ENCODE measurements at places on chromosomes 4 and X. TPM values are rescaled to one million over a fixed set of nuclear protein-coding genes. Genes with fewer than 3 reads are reported as not detected.

DNA sequence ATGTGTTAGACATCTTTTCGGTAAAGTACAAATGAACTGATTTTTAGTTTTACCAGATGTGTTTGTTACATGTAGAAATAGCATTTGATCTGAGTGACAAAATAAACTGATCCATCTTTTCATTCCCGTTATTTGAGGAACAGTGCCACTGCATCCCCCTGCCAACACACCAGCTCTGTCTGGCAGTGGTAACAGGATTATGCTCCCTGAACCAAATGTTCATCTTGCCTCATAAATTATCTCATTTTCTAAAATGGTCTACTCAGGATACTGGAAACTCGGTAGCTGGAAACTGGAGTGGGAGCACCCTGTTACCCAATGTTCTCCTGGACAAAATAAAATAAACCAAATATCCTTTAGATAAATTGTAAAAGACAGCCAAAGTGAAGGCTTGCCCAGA, 171.6 kb downstream of the FAT4 start:
- H3K27ac ChIP-seq, result no peak overlapping the region
- no peaks in the 10 kb centered on the region for H3K27me3 ChIP-seq
- no peak for DNase-seq
- no peaks in the 10 kb centered on the region for H3K4me1 ChIP-seq

- no peak for DNase-seq
- H3K4me3 ChIP-seq, result no peak overlapping the region
- no peak overlapping the region for H3K27ac ChIP-seq
- no peaks in the 10 kb centered on the region for H3K4me1 ChIP-seq
- no peaks in the 10 kb centered on the region for H3K36me3 ChIP-seq
- H3K27me3 ChIP-seq, result no peaks in the 10 kb centered on the region
These were observed 450.8 kb upstream of the BOD1L1 start for GRCh38 chr4:14078326-14078725.

GRCh38 chrX:36407836-36408235, 488.3 kb downstream of the CFAP47 start:
- H3K4me1 ChIP-seq, result no peaks in the 10 kb centered on the region
- H3K27me3 ChIP-seq, result no peaks in the 10 kb centered on the region
- H3K27ac ChIP-seq, result no peak overlapping the region

GRCh38 chr4:67776746-67777145, 22.6 kb upstream of the GNRHR start:
- no peaks in the 10 kb centered on the region for H3K36me3 ChIP-seq
- no peak overlapping the region for H3K27ac ChIP-seq
- no peak overlapping the region for H3K4me3 ChIP-seq
- DNase-seq, result no peak
- H3K4me1 ChIP-seq, result no peaks in the 10 kb centered on the region
- no peaks in the 10 kb centered on the region for H3K27me3 ChIP-seq

Gene MAML3
- total RNA-seq, result 17.0 TPM
